ENCODE measurements at places on chromosomes 4 and X.

DNA sequence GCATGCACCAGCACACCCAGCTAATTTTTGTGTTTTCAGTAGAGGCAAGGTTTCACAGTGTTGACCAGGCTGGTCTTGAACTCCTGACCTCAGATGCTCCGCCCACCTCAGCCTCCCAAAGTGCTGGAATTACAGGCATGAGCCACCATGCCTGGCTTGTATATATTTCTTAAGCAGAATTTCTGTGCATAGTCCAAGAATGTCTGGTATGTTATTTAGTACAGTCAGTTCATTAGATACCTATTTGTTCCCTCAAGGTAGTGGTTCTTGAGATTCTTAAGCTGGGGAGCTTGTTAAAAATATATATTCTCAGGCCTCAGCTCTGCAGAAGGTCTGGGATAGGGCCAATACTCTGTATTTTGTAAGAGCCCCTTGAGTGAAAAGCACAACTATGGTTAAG, 4.6 kb upstream of the SERTM2 start:
- no peak for DNase-seq

DNA sequence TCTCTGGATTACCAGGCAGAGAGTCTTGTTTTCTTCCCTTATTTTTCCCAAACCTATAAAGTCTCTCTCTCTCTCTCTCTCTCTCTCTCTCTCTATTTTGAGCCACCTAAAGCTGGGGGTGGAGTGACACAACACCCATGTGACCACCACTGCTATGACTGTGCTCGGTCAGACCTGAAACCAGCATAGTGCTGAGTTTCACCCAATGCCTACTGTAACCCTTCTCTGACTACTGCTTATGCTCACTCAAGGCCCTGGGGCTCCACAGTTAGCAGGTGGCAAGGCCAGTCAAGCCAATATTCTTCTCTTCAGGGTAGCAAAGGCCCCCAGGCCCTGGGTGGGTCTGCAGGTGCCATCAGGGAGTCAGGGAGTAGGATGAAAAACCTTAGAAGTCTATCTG, 114.7 kb upstream of the ARMCX2 start:
- DNase-seq: no peak

GRCh38 chr4:60911127-60911526, 289.0 kb upstream of the ADGRL3 start:
- DNase-seq: no peak

- no peak for DNase-seq
Observed at GRCh38 chrX:148658115-148658730, 157.8 kb downstream of the AFF2 start.

DNA sequence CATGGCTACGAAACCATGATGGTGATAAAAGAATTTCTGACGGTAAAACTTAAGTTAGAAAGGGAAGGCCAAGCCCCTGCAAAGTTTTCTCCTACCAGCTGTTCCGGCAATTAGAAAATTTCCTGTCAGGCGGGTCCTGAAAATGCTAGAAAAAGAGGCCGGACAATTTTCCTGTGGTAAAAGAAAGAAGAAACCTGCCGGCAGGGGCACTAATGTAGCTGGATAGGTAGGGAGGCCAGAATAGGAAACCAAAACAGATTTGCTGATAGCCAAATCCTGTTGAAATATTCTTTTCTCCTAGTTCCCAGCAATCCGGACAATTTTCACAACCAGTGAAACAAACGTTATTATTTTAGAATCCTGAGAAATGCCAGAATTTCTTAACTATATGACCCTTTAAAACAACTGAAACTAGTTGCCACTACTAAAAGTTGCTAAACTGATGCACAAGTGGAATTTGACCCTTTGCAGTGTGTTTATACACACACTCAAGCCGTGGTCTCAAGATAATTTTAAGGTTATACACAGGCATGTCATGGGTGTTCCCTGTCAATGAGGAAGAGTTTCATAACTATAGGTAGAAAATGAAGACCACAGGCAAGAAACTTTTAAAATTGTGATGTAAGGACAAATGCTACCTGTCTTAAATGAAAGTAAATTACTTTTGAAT, 47.7 kb downstream of the RPS6KA3 start:
- no peak for DNase-seq

DNA sequence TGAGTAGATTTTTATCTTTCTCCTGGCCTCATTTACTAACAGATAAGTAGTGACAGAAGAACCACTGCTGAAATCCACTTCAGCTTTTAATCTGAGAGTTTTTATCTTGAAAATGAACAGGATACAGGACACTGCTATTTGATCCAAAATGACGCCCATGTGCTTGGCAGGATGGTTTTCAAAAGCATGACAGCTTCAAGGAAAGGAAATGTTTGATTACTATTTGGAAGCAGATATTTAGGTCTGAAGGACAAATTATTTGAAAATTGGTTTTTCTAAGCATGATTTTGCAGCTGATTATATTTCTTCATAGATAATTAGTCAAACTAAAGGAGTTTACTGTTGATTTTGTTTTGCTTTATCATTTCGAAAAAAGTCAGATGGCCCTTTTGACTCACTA, 11.1 kb downstream of the PACRGL start:
- DNase-seq: no peak
